MCF 10A (cell line): ENCODE measurements at places on chromosomes 16 and 17.

DNA sequence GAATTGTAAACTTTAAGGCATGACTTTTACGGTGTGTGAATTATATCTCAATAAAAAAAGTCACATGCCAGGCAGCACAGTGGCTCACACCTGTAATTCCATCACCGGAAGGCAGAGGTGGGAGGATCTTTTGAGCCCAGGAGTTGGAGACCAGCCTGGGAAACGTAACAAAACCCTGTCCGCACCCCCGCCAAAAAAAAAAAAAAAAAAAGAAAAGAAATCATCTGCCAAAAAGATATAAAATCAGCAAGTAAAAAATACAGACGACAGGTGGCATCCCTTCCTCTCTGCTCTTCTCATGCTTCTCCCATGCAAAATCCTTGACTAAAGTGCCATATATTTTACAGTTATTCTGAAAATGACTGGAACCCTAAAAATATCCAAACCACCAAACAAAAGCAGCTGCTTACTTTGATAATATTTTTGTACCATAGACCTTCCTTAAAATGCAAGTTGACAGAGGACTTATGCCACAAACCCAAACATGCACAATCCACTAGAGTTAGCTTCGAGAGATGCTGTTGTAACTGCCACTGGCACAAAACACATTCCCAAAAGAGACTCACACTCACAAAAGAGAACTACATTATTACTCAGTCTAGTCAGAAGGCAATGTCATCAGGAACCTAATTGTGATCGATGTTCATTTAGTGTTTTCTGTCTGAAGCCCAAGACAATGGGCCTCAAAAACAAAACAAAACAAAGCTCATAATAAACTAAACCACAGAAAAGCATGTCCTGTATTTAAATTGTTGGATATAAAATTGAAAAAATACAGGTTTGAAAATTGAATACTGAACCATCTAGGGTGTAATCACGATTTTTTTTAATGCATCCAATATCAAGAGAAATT is 2.4 kb downstream of the CRLF3 start:
- peak; percentile 19 for DNase-seq

DNA sequence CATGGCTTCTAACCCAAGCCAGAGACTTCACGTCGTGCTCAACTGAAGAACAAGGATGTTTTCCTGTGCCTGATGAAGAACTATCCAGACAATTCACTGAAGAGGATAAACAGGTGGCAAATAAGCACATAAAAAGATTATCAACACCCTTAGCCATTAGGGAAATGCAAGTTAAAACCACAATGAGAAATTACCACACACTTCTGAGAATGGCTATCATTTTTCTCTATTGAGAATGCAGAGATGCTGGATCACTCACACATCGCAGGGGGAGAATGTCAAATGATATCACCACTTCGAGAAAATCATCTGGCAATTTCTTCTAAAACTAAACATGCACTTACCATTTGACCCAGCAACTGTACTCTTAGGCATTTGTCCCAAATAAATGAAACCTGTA is 162.8 kb downstream of the IRX3 start:
- no peak for DNase-seq

DNA sequence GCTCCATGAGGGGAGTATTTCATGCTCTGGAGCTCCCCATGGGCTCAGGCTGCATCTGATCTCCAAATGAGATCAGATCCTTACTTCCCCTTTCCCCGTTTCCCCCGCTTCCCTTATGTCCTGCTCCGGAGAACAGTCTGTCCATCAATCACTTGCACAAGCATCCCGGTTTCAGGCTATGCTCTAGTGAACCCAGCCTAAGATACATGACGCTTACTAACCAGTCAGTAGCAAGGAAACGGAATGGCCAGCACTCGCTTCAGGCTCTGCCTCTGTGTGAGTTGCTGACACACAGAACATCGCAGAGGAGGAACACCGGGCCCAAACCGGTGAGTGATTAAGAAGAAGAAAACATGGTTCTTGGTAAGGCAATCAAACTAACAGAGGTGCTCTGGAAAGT is 9.4 kb upstream of the ATP5MC1 start:
- DNase-seq, result no peak

DNA sequence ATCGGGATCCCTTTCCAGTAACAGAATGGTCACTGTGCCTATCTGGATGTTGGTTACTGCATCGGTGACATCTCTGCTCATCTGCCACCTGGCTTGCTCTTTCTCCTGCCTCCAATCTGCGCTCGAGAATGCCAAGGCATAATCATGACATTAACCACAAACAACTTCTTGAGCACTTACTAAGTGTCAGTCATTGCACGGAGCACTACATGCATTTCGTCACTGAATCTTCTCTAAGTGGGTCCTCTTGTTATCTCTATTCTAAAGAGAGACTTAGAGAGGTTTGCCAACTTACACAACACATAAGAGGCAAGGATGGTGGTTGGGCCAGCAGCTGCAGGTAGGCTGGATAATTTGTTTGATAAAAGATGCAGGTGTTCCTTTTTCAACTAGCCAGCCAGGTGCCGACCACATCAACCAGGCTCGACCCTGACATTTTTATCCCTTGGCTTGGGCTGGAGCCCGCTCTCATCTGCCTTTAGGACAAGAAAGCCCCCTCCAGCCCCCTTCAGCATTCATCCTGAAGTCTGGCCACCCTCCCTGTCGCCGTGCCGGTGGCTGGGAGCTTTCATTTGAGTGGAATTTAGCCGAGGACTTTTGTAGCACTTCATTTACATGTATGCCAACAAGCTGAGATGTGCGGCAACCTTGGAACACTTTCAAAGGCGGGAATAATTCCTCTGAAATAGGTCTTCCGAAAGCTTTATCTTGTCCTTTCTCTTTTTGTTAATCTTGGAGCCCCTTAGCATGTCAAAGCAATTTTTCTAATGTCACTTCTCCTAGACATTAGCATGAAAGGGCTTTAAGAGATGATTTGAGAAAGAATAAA is 89.3 kb upstream of the NKD1 start:
- DNase-seq, result no peak

- peak; percentile 89 for DNase-seq
Observed at GRCh38 chr17:78360371-78361224, 721 bp upstream of the SOCS3 start.

DNA sequence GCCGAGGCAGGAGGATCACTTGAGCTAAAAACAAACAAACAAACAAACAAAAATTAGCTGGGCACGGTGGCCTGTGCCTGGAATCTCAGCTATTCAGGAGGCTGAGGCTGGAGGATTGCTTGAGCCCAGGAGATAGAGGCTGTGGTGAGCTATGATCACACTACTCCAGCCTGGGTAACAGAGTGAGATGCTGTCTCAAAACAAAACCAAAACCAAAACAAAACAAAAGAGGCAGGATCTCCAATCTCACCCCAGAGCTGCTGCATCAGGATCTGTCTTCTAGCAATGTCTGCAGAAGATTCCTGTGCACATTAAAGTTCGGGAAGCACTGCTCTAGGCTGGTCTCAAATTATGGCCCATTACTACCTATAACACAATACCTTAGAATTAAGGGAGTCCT is 43.1 kb downstream of the MAP2K6 start:
- DNase-seq, result no peak

GRCh38 chr16:2915196-2915929 is 3.6 kb downstream of the FLYWCH1 start:
- peak; percentile 42 for DNase-seq

DNA sequence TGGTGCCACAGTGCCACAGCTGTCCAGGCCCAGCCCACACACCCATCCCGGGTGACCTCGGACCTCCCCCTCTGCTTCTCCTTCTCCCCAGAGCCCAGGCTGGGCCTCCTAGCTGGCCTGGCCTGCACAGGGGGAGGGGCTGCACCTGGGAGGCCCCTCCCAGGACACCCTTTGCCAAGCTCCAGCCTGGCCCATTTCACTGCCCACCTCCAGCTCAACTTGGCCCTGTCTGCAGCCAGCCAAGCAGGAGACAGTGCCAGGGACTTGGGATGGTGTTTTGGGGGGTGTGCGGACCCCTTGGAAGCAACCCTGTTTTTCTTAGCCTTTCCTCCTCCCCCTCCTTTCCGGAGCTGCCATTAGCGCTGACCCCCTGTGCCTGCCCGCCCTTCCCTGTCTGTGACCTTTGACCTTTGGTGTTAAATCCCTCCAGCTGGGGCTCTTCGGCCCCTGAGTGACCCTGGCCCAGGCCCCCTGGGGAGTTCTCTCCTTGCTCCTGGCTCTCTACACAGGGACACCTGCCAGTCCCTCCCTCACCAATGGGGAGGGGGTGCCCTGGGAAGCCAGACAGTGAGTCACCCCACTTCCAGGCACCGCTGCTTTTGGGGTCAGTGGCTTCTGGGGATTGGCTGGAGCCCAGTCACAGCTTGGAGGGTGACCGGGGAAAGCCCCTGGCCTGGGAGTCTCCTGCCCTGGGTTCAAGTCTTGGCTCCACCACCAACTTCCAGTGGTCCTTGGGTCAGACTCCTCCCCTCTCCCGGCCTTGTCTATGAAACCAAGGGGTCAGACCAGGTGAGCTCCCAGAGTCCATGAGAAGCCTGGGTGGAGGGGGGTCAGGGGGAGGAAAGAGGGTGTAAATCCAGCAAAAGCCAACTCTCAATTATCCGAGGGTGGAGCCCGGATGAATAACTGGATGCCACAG is 1.9 kb downstream of the GLIS2 start:
- DNase-seq, result peak; percentile 50

- no peak for DNase-seq
Observed at GRCh38 chr16:7268182-7268581, 64.5 kb upstream of the RBFOX1 start.

- no peak for DNase-seq
Observed at GRCh38 chr17:313231-313630, 39.4 kb downstream of the RPH3AL start.

- DNase-seq, result no peak
Observed at GRCh38 chr16:28838558-28838918, 7.6 kb downstream of the TUFM start.

GRCh38 chr17:57984261-57984890 is 3.7 kb downstream of the VEZF1 start:
- DNase-seq, result no peak

DNA sequence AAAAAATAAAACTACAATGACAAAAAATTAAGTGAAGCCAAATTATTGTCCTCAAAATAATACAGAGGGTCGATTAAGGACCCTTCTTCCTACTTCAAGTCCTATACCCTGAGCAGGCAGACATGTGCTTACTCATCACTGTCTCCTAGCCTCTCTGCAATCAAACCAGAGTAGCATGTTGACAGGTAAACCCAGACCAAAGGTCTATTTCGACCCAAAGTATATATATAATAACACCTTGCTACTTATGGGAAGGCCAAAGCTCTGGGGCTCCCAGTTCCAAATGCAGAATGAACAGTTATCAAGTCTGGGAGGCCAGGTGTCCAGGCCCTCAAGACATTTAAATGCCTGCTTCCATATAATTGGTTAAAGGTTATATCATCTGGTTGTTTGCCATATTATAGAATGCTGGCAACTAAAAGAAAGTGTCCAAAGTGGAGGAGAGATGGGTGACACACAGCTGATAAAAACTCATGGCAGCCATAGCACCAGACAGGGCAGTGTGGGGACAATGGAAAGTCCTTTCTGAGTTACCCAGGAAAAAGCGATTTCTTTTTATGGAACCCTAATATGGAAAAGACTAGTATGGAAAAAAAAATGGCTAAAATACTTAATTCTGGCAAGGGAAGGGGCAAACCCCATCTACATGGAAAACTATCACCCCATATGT is 53.6 kb downstream of the N4BP1 start:
- DNase-seq, result no peak

DNA sequence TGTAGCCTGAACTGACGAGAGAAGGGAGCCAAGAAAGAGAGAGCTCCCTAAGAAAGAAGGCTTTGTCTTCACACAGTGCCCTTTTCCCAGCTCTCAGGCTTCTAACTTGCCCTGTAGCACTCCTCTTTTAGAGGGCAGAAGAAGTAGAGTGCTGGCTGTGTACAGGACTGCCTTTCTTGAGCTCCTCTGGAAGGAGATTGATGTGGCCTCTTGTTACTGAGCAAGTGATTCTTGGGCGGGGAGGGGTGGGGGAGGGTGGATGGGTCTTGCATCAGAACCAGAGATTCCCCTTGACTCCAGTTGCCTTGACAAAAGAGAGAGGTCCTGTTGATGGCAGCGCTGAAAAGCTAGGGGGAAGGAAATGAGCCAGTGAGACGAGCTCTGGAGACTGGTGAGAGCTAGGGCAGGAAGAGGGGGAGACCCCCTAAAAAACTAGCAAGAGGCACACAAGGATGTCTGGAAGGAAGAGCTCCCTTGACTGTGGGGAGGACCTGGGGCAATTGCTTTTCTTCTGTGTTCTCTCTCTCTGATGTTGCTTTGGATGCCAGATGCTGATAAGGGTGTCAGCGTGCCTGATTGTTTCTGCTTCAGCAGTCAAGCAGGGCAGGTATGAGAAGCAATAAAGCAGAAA is 18.4 kb downstream of the GPR179 start:
- no peak for DNase-seq

GRCh38 chr17:48570325-48571023 is 7.7 kb downstream of the HOXB4 start:
- no peak for DNase-seq

DNA sequence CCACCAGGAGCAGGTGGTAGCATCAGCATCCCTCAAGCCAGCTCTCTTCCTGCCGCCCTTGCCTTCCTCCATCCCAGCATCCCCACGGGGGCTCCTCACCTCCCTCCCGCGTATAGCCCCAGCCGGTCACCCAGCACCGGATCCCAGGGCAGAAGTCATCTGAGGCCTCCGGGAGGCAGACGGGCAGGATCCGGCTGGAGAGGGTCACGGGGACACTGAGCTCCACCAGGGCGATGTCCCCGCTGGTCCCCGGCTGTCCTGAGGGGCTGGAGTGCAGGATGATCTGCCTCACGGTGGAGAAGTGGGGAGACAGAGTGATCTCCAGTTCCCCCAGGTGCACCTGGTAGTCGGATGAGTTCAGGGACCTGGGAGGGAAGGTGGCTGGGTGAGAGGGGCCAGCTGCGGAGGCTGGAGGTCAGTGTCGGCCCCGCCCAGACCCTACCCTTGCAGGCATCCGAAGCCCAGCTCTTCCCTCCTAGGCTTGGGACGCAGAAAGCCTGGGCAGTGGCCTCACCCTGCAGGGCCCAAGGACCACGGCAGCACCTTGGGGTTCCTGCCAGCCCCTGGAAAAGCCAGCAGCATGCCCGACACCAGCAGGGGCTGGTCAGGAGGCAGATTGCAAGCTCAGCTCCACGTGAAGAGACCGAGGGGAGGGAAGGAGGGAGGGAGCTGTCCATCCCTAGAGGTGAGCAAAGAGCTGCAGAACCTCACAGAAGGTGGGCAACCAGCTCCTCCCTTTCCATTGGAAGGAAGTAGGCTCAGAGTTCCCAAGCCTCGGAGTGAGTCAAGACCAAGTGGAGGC is 2.3 kb downstream of the TPSG1 start:
- no peak for DNase-seq

- DNase-seq, result no peak
Observed at GRCh38 chr17:33028778-33029177, 37.1 kb downstream of the SPACA3 start.

DNA sequence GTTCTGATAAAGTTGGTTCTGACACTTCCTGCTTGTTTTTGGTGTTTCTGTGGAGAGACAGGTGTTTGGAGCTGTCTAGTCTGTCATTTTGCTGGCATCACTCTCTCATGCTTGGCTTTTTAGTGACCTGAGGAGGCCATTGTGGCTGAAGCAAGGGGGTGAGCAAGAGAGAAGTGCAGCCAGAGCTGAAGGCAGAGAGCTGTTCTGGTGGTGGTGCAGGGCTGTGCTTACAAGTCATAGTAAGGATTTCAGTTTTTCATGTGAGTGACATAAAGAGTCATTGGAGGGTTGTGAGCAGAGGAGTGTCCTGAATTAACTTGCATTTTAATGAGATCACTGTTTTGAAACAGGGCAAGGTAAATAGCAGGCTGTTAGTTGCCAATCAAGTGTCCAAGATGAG is 97.5 kb downstream of the CHD9 start:
- DNase-seq, result no peak
